ENCODE measurements at places on chromosomes 5 and 9.

DNA sequence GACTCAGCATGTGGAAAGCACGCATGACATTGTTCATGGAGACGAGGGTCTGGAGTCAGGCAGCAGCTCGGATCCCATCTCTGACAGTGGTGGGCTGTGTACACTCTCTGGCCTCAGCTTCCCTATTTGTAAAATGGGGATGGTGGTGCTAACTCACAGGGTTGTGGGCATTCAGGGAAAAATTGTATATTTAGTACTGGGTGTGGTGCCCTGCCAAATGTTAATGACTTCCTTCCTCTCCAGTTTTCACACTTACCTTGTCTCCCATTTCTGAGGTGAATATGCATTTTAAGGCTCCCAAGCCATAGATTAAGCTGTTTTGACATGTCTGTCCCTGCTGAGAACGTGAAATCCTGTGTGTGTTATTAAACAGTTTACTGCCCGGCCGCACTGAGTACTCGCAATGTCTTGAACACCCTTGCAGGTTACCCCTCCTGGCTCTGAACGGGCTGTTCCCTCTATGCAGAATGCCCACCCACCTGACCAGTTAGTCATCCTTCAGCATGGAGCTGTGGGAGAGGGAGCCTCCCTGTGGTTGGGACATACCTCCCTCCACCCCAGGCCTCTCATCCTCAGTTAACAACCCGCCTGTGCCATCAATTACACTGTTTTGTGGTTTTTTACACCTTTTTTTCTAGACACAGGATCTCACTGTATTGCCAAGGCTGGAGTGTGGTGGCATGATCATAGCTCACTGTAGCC is 25.8 kb downstream of the TJP2 start:
- DNase-seq = no peak

- DNase-seq = no peak
These were observed 26.8 kb upstream of the LURAP1L start for GRCh38 chr9:12748016-12748415.

DNA sequence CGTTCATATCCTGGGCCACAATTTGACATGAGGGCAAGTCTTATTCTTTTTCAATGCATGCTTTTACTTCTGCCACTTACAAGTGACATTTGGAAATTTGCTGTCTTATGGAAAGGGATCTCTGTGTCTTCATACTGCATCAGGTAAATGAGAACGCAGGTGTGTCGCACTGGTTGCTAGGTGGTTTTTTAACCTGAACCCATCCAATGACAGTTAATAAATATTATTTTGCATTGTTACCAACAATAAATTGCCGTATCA is 1.1 kb downstream of the ADAMTS16 start:
- no peak for DNase-seq

GRCh38 chr9:115367780-115368525 is 250.0 kb upstream of the TNC start:
- DNase-seq = no peak

DNA sequence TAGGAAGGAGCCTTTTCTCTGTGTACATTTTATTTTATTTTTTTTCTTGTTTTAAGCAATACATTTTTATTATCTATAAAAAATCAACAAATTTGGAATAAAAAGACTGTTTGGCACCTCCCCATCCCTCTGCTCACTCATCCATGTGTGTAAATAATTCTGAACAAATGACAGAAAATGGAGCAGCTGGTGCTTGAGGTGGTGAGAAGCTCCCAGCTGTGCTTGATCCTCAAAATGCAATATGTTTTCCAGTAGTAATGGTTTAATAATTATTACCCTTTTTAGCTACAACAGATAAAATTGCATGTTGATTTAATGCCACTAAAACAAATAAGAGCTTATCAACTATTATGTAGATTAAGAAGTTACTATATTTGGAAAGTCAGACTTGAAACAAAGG is 132.5 kb downstream of the CDH18 start:
- no peak for DNase-seq

DNA sequence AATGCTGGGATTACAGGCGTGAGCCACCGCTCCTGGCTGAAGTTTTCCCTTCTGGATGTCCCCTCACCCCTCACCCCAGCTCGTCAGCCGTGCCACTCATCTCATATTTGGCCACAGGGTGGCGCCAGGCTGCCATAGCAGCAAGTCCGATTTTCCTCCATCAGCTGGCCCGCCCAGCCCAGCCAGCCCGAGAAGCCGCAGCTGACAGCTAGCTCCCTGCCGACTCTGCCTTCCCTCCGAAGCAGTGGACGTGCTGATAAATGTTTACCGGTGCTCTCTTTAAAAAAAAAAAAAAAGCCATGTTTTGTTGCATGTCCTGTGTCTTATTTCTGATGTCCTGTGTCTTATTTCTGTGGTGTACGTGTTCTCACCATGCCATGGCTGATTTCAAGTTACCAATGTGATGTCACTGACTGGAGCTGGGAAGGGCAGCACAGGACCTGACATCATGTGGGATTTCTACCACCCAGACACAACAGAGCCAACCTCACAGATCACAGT is 58.3 kb downstream of the PFDN1 start:
- DNase-seq = peak; percentile 55

GRCh38 chr9:112848316-112849151 is 42.1 kb downstream of the SLC46A2 start:
- no peak for DNase-seq

- DNase-seq = no peak
These were observed 184.4 kb downstream of the HSD17B3 start for GRCh38 chr9:96117398-96118080.

GRCh38 chr5:55407984-55408383 is 100.2 kb downstream of the MTREX start:
- DNase-seq = no peak

- DNase-seq = no peak
These were observed 672 bp downstream of the PAXX start for GRCh38 chr9:136992819-136993369.

- no peak for DNase-seq
These were observed 33.4 kb upstream of the TTC1 start for GRCh38 chr5:159975462-159976019.

DNA sequence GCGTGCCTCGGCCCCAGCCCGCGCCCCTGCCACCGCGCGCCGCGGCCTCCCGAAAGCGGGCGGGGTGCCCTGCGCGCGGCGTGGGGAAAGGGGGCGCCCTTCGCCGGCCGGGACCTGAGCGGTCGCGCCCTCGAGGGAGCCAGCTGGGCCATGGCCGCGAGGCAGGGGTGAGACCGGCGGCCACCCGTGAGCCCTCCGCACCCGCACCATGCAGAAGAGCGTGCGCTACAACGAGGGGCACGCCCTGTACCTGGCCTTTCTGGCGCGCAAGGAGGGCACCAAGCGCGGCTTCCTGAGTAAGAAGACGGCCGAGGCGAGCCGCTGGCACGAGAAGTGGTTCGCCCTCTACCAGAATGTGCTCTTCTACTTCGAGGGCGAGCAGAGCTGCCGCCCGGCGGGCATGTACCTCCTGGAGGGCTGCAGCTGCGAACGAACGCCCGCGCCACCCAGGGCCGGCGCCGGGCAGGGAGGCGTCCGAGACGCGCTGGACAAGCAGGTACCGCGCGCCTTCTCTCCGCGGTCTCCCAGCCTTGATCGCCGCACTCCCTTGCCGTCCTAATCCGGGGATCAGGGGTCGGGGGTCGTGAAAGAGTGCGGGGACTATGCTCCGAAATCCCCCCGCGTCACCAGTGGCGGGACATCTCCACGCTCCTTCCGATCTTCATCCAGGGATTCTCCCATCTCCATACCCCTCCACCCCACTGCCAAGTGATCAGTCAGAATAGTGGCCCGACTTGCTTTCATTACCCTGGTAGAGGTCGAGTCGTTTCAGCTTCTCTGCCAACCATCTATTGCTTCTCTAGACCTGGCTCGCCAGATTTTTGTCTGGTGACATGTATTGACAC is 590 bp downstream of the RASGRF2 start:
- DNase-seq = no peak

GRCh38 chr5:57417971-57418370 is 64.6 kb downstream of the ACTBL2 start:
- DNase-seq = no peak

DNA sequence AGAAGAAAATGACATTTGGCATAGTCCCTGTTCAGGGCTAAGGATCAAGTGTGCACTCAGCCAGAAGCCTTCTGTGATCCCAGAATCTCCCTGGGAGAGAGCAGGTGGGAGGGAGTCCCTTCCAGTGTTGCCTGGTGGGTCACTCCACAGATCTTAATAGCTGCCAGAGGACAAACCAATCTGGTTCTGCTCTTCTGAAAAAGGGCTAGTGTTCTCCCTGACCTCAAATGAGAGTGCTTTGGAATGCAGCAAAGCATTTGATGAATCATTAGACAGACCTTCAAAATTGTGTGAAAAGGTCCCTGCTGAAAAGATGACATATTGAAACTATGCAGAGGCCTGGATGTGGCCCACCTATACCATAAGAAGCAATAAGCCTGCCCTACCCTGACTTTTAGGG is 339.7 kb downstream of the TMEM232 start:
- no peak for DNase-seq
